ENCODE measurements at places on chromosomes 12 and 14.

DNA sequence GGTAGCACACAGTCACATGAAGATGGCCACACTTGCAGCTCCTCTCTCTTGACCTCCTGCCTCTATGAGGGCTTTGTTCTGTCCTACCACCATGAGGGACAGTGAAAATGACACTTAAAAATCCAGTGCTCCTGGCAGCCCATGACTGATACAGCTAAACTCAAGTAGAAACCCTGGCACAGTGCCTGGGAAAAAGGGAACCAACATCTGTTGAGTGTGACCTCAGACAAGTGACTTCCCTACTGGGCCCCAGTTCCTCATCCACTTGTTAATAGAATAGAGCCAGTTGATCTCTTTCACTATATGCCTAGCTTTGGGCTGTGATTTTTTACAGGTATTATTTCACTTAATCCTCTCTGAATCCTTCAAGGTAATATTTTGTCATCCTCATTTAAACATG, 4.8 kb downstream of the GUCY2C start:
- DNase-seq = no peak

DNA sequence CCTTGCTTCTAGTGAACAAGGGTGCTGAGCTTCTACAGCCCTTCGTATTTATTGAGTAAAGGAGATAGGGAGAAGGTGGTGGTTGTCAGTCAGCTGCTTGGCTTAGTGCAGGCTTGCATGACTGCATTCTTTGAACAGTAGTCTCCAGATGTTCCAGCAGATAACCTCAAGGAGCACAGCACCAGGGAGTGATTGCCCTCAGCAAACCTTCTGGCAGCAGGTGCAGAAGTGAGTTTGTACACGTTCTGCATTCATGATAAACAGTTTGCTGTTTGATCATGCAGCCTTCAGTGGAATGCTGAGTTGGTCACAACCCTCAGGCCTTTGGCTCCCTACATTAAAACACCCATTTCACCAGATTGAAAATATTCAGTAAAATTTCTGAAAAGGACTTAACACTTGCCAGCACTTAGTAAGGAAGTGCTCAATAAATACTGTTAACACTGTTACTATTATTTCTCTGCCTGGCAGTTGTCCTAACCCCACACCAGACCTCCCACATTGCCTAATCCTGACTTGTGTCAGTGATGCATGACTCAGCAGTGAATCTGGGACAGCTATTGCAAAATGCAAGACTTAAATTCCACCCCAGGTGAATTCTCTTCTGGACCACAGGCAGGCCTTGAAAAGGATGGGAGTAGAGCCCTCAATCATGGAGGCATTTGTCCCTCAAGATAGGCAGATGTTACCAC, 18.9 kb upstream of the CARMIL3 start:
- DNase-seq = no peak

DNA sequence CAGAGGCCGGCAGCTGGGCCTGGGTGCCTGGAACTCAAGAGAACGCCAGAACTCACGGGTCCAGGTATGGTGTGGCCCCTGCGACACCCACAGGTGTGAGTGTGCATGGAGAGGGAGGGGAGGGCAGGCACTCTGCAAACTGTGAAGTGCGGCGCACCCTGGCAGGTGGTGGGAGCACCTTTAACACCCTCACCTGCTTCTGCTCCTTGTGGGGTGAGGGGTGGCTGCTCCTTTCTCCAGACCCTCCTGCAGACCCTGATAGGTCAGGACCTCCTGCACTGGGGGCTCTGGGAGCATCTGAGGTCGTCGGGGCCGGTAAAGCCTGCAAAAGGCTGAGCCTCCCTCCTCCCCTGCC, 324.7 kb upstream of the SFSWAP start:
- DNase-seq = no peak

DNA sequence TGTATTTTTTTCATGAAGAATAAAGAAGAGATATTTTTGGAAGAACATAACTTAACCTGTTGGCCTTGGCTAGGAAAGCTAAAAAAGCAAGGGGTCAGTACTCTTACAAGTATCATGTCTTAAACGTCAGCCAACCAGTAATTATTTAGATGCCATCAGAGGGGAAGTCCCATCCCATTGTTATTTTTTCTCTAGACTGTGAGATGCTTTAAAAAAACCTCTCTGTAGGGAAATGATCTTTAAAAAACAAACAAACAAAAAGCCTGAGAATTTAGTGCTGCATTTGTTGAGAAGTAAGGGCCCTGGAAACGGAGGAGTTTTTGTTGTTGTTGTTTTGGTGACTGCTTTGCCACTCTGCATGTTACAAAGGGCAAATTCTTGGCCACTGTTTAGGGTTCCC, 474.0 kb downstream of the ZFP36L1 start:
- DNase-seq = no peak

DNA sequence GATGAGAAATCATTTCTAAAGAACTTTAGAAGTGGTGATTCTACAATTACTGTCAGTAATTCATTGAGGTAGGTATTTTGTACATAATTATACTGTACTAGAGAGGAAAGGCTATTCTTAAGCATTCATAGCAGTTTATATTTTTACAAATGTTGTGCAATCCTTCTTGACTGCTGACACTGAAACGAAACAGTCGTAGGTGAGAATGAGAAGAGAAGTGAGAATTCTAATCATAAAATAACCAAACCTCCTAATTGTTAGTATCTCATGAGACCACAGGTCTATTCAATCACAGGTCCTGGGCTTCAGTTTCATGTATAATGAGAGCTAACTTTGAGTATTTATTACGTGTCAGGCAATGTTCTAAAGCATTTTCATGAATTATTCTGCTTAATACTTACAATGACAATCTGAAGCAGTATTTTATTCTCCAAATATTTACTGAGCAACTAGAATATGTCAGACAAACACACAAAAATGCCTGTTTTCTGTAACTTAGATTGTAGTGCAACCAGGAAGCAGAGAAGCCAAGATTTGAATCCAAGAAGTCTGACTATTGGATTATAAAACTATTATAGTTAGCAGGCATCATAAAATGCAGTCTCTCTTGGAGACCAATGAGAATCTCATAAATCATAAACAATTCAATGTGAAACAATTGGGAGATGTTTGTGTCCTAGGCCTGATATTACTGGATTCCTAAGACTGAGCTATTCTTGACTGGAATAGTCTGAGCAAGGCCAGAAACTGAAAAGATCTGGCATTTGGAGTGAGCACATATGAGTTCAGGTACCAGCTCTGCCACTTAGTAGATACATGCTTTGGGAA, 24.3 kb downstream of the RERG start:
- no peak for DNase-seq

GRCh38 chr12:49279706-49280159, 14.9 kb downstream of the TUBA1C start:
- DNase-seq = no peak

DNA sequence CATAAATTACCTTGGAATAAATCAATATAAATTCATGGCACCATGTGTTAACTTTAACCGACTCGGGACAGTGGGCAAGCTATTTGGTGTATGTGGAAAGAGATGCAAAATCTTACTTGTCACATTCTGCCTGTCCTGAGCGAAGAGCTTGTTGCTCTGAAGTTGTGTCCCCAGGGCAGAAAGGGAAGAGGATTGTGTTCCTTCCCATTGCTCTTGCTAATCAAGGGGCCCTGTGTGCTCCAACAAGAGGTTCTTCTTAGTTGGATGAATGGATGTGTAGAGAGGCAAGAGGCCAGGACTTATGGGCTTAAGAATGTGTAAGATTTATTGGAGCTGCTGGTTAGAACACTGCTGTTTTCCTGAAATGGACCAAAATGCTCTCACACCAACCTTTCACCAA, 36.5 kb upstream of the FRS2 start:
- DNase-seq = no peak

- DNase-seq = no peak
Measured at GRCh38 chr12:91722072-91722471, 423.6 kb downstream of the BTG1 start.

GRCh38 chr12:88782351-88782750, 202.1 kb upstream of the KITLG start:
- DNase-seq = no peak

DNA sequence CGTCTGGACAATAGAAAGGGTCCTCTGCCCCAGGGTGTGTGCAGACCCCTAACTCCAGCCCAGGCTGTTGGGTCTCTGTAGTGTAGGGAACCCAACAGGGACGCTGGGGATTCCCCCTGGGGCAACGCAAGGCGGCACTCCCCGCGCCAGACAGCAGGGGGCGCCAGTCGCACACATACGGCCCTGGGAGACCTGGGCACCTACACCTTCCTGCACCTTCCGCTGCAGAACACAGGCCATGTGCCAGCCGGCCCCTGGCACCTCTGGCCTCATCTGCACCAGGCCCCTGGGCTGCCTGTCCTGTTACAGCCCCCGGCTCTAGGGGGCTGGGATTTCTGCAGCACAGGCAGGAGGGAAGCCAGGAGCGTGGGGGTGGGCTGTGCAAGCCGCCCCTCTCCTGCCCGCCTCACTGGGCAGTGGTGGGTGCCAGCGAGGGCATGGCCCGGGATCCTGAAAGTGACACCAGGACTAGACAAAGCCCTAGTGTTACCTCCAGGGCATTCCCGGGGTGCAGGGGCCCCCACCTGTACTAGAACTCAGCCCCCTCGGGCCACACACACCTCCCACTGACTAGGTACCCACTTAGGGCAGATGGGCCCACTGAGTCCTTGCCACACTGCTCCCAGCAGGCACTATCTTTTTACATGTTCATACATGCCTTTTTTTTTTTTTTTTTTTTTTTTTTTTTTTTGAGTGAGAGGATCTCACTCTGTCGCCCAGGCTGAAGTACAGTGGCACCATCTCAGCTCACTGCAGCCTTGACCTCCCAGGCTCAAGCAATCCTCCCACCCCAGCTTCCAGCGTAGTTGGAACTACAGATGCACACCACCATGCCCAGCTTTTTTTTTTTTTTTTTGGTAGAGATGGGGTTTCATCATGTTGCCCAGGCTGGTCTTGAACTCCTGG, 37.5 kb downstream of the CCNK start:
- DNase-seq = peak; percentile 89

DNA sequence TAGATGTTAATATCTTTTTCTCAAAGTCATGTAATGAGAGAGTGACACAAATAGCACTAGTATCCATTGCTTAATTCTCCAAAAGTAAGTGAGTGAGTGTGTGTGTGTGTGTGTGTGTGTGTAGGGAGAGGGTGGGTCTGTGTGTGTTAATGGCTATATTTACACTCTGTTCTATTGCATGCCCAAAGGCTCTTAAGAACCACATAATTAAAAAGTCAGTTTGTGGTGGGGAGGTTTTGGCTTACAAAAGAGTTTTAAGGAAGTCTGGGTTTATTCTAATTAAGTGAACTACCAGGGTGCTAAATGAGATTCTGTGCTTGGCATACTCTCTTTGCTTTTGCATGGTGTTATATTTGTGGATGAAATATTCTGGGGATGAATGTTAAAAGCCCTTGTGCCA, 1897.6 kb upstream of the FLRT2 start:
- no peak for DNase-seq

DNA sequence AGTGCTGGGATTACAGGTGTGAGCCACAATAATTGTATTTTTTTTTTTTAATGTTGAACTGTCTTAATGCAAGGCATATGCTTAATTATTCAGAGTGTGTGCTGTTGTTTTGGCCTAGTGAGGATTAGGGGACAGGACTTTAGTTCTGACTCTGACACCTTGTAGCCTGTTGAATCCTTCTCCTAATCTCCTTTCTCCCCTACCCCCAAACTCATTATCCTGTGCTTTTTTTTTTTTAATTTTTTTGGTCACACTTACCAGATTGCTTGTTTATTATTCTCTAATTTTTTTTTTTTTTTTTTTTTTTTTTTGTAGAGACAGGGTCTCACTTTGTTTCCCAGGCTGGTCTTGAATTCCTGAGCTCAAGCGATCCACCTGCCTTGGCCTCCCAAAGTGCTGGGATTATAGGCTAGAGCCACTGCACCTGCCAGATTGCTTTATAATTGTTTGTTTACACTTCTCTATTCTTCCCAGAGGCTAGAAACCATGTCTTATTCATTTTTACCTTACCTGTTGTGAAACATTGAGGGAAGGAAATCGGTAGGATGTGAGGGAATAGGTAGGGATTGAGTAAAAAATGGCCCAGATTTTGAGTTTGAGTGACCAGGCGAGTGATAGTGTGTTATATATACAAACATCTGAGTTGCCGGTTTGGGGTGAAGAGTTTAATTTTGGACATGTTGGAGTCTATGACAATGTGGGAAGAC, 32.2 kb downstream of the DIP2B start:
- no peak for DNase-seq

GRCh38 chr12:126874427-126875026, 1392.4 kb upstream of the TMEM132C start:
- DNase-seq = peak; percentile 61

DNA sequence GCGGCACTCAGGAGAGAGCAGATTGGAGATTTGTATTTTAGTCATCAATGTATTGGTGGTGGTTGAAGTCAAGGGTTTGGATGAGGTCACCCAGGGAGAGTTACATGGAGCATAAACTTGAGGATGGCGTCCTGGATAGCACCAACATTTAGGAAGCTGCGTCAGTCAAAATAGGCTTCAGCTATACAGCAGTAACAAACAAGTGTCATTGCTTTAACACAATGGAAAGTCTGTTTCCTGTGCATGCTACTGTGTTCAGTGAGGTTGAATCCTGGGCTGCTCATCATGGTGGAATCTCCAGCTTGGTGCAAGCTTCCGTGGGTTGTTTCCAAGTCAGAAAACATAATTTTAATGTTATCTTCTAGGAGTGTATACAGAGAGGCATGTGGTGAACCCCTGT, 180.4 kb downstream of the CFAP54 start:
- DNase-seq = no peak

DNA sequence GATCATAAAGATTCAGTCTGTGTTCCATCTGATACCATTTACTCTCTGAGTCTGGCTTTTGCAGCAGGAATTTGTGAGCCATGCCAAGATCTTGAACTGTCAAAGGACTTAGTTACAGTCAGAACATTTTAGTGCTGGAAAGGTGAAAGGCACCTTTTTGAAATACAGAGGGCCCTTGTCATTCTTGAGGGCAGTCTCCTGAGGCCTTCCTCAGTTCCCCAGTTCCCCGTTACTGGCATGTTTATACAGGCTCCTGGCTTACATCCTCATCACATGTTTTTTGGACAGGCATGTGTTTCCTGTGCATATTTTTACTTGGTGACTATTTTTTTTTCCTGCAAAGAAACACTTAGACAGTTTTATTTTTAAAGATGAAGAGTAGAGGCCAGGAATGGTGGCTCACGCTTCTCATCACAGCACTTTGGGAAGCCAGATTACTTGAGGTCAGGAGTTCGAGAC, 21.0 kb downstream of the CFAP54 start:
- no peak for DNase-seq

DNA sequence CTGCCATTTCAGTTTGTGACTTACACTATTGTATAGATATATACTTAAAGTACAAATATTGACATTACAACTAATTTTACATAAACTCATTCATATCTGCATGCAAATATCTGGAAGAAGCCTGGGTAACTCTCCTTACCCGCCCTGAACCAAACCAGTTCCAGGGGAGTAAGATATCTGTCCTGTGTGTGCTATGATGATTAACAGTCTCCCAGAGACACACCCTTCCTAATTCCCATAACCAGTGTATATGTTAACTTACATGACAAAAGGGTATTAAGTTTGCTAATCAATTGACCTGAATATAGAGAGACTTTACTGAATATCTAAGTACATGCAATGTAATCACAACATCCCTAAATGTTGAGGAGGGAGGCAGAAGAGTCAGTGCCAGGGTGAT, 23.0 kb downstream of the PRB3 start:
- no peak for DNase-seq
